ENCODE measurements at places on chromosomes 4 and X. TPM values are rescaled to one million over a fixed set of nuclear protein-coding genes. Genes with fewer than 3 reads are reported as not detected.

DNA sequence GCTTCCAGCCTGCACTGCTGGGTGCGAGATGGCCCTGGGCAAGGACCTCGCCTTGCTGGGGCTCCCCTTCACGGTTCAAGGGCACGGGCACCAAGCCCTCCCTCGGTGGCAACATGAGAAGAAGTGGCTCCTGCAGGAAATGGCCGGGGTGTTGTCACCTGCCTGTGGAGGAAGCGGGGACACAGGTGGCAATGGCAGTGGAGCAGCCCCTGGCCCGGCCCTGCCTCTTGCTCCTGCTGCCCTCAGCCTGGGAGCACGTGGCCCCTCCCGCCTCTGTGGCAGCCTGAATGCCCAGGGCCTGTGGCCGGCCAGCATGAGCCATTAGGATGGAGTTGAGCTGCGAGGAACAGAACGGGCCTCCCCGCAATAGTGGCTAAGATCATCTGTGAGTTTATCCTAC is 16.8 kb downstream of the ABCD1 start:
- DNase-seq = no peak

- DNase-seq = no peak
Observed at GRCh38 chr4:174292473-174292872, 8.8 kb downstream of the CEP44 start.

DNA sequence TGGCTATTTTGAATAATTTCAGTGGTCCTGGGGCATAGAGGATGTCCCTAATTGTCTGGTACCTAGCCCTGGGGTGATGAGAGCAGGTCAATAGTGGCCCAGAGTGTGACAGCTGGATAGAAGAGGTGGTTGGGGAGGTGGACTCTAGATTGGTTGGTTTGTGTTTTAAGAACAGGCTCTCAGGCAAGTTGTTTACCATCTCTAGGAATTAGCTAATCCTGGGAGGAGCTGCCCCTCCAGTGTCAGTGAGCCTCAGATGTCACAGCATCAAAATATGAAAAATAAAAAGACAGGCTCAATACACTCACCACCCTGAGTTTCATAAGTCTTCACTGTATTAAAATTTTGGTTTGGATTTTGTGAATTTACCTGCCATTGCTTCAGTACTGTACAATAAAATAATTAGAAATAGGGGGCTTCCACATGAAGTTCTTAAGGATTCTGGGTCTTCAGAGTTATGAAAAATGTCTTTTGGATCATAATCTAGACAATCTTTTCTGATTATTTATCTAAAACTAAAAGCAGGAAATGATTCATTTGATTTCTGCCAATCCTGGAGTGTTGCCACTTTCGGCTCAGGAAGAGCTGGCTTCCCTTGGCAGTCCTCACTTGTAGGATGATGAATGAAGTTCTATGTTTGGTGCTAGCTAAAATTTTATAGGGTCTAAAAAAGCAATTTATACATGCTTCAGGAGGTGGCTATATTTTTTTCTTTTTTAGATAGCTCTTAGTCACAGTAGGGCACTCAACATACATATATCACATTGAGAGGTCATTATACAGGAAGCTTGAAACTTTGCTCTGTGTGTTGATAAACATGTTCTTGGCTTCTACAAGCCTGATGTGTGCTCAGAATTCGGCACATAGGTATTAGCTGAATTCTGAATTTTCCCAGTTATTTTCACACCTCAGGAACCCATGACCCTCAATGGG is 395.1 kb downstream of the RAB28 start:
- no peak for DNase-seq

DNA sequence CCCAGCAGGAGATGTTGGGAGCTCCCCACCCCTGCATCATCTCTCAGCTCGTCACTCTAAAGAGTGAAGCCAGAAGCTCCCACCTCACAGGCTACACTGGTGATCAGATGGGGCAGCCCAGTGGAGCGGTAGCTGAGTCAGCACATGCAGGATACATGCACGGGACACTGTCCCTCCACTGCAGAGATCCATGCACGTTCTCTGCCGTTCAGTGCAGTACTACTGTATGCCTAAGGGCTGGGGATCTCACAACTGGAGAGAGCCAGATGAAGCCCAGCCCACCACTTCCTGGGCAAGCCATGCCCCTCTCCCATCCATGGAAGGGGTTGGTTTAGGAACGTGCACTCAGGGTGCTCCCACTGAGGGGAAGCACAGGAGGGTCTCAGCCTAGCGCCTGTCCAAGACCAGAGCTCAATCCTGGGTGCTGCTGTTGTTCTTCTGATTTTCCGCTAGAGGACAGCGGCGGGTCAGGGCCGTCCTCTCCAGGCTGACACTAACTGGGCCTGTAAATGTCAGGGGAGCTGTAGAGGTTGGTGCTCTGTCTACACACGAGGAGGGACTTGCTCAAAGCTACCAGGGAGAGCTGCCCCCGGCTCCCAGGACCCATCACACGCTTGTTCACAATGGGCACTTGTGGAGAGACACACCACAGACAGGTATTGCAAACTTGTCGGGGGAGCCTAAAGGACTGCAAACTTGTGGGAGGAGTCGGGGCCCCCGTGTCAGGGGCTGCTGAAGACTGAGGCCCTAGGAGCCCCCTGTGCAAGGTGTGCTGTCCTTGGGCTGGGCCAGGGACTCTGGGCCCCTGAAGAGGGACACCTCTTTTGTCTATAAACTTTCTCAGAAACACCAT is 18.2 kb upstream of the ABLIM2 start:
- no peak for DNase-seq

Gene GLRA2
- total RNA-seq = not detected

Gene SLC9B1
- 0.44 TPM for total RNA-seq
